ENCODE measurements at places on chromosomes 6 and 20.

DNA sequence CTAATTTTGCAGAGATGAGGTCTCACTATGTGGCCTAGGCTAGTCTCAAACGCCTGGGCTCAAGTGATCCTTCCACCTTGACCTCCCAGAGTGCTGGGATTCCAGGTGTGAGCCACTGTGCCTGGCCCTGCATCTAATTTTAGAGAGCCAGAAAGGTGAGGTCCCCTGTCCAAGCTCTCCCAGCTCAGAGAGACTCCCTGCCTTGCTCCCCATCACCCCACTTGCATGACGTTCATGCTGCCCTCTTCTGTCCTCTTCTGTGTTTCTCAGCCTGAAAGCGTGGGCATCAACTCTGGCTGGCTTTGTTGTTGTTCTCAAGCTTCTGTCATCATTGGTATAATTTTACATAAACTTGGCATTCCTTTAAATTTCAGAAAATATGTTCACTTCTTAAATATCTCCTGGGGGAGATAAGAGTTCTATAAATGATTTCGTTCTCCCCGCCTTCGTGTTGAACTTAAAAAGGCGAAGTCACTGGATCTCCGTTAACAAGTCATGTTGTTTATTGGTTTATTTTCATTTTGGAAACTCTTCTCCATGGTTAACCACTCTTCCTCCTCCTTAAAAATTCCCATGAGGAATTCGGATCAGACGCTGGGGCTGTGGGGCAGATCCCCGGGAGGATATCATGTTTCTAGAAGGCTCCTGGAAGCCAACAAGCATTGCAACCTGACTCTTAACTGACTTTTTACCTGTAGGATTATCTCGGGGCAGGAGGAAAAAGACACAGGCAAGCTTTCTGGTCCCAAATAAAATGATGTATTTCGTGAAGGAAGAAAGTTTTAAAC is 13.2 kb upstream of the PARD6B start:
- no peak for DNase-seq

- DNase-seq: no peak
Measured at GRCh38 chr6:13859871-13860555, 45.7 kb upstream of the MCUR1 start.

DNA sequence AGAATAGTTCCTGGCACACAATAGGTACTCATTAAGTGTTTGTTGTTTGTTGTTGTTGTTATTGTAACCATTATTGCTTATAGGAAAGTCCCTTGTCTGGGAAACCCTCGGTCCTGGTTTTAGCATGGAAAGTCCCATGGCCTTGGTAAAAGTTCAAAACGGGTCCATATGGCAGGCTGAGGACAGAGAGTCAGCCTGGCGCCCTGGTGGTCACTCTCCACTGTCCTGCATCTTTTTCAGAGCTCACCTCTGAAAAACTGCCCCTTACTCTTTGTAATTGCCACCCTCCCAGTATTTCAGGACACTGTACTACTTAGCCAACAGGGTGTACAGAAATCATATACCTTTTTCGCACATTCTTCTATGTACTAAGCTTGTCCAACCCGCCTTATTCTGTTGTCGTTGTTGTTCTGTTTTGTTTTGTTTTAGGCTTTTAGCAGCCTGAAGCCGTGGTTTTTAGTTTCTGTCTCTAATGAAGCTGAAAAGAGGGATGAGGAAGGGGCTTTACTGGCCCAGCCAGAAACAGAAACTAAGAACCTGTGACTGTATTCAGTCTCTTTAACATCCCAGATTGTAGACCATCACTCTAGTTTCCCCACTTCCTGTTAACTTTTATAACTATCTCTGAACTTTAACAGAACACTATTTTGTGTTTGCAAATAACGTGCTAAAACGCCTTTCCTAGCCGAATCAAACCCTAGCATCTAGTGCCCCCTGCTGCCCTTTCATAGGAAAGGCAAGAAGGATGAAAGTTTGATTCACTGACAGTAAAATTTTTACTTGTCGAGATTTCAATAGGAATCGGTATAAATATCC is 7.6 kb upstream of the TMEM14A start:
- DNase-seq: peak; percentile 34

DNA sequence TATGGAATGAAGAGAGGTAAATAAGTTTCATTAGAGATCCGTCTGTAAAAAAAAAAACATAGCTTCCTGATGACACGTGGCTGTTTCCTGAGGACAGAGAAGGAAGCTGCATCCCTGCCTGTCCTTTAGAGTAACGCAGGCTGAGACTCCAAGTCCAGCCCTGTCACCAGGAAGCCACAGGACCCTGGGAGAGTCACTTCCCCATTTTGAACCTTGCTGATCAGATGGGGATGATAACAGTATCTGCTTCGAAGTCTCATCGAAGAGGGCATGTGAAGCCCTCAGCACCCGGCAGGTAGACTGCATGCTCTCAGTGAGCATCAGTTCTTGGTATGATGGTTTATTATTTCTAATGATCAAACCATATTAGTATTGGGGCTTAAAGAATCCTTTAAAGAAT is 139.1 kb upstream of the KCNG1 start:
- no peak for DNase-seq

GRCh38 chr6:151494936-151495320 is 1.1 kb downstream of the CCDC170 start:
- DNase-seq: no peak

GRCh38 chr6:134519465-134519864 is 201.6 kb upstream of the SGK1 start:
- no peak for DNase-seq

GRCh38 chr6:56433119-56433518 is 185.7 kb upstream of the COL21A1 start:
- no peak for DNase-seq

DNA sequence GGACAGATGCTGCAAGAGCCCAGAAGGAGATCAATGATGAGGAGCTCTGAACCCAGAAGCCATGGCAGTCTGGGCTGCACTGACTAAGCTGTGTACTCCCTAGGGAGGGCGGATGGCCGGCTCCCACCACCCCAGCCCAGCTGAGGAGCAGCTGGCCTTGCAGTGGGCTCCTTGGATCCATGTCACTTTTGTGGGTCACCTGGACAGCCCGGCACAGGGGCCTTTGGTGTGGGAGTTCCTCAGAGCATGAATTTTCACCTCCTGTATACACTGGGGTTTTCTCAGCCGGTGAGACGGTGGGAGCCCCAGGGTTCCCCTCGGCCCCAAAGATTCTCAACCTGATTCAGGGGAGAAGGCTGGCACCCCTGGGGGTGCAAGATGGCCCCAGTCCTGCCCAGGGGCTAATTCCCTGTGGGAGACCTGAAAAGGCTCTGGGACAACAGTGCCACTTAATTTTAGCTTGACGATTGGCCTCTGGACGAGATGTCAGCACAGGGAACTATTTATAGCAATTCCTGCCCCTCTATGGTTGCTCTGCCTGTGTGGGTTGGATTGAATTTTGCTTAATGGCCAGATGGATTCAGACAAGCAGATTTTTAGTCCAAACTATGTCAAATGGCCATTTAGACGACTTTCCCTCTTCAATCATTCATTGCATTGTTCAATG is 121.6 kb upstream of the PMEPA1 start:
- no peak for DNase-seq

DNA sequence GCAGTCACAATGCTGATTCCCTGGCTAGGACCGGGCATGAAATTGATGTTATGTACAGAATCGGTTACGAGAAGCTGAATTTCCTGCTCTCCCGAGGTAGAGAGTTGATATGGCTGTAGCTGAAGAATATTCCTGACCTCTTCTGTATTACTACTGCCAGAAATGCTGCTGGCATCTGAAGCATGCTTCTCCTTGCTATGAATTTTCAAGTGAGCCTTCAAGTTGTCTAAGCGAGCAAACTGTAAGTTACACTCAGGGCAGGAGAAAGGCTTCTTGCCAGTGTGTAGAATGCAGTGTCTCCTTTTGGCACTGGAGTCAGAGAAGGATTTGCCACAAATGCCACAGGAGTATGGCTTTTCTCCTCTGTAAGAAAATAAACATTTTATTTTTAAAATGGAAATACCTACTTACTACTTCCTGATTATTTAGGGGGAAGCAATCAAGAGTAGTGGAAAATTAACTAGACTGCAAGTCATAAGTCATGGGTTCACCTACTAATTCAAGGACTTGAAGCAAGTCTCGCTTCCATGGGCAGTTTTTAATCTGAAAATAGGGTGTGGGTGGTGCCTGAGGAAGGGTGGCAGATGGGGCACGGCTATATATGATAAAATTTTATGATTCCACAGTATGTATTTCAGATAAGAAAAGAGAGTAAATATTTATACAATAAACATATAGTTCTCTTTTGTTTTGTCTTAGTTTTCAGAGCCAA is 10.8 kb upstream of the MICAL1 start:
- DNase-seq: no peak

DNA sequence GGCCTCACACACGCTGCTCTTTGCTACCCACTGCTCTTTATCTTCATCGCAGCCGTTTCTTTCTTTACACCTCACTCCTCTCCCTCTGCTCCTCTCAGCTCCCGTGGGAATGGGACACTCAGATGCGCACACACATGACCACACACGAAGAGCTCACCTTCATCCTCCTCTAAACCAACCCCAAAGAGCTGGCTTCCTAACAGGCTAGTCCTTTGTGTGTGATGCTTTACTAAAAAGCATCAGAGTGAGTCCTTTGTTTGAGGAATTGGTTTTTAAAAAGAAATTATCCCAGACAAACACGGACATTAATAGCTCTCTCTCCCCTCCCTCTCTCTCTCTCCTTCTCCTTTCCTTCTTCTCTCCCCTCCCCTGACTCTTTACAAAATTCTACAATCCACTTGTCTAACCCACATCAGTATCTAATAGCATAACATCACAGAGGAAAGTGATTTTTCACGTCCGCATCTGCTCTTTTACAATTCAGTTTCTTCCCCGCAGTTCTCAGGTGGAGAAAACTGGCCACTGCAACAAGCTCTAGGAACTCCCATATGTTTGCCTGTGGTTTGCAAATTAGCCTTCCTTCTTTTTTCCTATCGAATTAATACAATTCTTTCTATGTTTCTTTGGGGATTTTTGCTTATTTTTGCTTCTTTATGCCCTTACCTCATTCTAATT is 306.8 kb upstream of the CNR1 start:
- DNase-seq: no peak

- no peak for DNase-seq
Measured at GRCh38 chr6:112031960-112032359, 21.9 kb upstream of the CCN6 start.

GRCh38 chr6:12693122-12693521 is 23.4 kb upstream of the PHACTR1 start:
- no peak for DNase-seq

GRCh38 chr6:75922226-75922625 is 150.2 kb downstream of the IMPG1 start:
- DNase-seq: no peak

GRCh38 chr6:133896344-133896721 is 7.4 kb downstream of the TCF21 start:
- no peak for DNase-seq

DNA sequence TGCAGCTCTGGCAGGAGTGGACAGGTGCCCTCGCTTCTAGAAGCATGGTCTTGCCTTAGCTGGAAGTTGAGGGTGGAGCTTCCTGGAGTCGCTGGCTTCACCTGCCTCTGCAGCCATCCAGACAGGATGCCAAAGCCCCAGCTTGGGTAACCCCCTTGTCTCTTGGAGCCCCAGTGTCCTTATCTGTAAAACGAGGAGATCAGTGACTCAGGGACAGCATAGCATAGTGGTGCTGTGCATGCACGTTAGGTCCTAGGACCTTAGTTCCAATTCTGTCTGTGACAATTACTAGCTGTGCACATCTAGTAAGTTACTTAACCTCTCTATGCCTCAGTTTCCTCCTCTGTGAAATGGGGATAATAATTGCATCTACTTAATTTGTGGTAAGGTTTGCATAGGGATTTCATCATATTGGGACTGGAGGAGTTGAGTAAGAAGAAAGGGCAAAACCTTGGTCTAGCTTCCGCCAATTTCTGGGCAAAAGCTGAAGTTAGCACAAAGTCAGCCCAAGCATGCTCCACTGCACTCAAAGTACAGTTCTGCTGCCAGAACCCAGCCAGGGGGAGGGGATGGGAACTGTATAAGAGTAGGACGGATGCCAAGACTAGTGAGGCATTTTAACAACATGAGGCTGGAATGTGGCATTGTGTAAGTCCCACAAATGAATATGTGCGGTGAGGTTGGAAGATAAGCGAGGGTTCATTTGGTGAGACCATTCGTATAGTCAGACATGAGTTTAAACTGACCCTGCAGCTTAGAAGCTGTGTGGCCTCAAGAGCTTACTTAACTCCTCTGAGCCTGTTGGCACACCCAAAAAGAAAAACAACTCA is 24.5 kb downstream of the TOX2 start:
- no peak for DNase-seq

GRCh38 chr6:158496700-158497099 is 63.2 kb upstream of the TMEM181 start:
- DNase-seq: no peak

DNA sequence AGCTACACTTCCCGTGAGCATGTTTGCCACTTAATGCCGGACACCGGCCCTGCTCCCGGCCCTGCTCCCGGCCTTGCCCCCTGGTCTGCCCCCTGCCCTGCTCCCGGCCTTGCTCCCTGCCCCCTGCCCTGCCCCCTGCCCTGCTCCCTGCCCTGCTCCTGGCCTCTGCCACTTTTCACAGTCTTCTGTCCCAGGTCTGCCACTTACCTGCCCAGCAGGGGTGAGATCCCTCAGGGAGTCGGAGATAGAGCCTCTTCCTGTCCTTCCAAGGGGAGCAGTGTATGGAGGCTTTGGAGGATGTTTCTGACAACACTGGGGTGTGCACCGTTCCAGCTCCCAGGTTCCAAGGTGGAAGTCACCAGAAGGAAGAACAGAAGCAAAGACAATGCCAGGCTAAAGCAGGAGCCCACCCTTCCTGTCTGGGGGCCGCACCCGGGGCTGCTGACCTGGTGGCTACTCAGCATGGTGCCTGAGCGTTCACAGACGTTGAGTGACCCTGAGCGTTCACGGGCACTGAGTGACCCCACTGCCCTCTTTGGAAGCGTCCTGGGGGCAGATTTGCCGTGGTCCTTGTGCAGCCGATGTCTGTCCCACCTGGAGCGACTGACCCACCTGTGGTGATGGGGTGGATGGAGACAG is 199.8 kb downstream of the DLL1 start:
- no peak for DNase-seq

DNA sequence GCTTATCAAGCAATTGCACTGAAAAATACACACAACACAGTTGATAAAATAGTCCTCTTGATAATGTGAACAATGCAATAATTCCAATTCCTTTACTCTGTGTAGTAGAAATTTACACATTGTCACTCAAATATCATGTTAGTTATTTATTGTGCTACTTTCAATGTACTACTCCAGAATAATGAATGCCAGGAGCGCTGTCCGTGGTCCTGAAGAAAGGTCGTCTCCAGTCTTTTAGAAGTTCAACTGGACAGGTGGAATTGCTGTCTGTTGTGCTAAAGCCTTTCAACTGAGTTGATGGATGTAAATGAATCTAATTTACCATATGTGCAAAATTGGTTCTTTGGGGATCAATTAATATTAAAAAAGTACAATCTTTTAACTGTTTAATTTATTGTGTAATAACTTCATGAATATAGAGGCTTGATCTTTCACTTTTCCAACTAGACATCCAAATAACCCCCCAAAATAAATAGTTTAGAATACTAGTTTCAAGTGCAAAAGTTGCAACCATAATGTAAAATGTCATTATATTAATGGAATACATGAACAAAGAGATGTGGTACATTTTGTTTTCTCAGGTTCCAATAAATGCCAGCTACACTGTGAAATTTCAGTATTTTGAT is 3.2 kb downstream of the GRIK2 start:
- DNase-seq: no peak

Data from NCI-H510A (cell line).